Muscle of arm (tissue), 14 donors: ENCODE measurements at places on chromosomes 7 and 10. TPM values are rescaled to one million over a fixed set of nuclear protein-coding genes. Genes with fewer than 3 reads are reported as not detected.

GRCh38 chr7:117364339-117365080 is 41.7 kb upstream of the WNT2 start:
- DNase-seq, result no peak

- no peak for DNase-seq
These were observed 3.3 kb upstream of the MAT1A start for GRCh38 chr10:80292607-80293239.

DNA sequence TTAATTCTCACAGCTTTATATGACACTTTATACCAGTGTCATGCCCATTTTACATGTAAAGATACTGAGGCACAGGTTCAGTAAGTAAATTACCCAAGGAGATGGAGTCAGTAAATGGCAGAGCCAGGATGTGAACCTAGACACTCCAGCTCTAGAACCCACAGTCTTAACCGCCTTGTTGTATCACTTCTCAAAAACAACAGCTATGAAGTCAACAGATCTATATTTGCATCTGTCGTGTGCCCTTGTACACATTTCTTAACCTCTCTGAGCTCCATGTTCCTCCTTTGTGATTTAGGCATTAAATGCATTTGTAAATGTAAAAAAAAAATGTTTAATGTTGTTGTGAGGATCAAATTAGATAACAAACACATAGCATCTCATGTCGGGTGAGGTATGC is 716.2 kb downstream of the SUGCT start:
- no peak for DNase-seq

Gene PTF1A
- polyA plus RNA-seq, result not detected

DNA sequence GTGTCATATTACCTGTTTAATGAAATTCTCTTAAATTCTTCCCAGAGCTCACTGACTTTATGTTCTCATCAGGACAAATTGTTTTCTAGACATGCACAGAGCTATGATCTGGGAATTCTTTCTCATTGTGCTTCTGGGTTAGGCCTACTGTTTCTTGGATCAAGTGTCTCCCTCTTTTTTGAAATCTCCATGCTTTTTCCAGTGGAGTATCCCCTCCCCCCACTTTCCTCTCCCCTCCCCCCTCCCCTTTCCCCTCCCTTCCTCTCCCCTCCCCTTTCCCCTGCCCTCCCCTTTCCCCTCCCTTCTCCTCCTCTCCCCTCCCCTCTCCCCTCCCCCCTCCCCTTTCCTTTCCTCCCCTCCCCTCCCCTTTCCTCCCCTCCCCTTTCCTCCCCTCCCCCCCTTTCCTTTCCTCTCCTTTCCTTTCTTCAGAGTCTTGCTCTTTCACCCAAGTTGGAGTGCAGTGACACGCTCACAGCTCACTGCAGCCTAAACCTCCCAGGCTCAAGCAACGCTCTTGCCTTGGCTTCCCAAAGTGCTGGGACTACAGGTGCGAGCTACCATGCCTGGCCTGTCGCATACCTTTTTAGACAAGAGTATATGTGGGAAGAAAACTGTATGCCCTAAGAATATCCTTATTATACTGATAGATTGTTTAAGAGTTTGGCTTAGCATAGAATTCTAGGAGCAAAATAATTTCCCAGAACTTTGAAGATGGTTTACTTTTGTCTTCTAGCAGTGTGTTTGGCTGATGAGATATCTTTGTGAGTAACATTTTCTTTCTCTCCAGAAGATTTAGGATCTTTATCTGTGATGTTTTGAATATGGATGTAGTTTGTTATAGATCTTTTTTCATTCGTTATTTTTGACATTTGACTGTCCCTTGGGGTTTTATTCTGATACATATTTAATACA is 2.5 kb downstream of the DYNC2I1 start:
- DNase-seq, result no peak

DNA sequence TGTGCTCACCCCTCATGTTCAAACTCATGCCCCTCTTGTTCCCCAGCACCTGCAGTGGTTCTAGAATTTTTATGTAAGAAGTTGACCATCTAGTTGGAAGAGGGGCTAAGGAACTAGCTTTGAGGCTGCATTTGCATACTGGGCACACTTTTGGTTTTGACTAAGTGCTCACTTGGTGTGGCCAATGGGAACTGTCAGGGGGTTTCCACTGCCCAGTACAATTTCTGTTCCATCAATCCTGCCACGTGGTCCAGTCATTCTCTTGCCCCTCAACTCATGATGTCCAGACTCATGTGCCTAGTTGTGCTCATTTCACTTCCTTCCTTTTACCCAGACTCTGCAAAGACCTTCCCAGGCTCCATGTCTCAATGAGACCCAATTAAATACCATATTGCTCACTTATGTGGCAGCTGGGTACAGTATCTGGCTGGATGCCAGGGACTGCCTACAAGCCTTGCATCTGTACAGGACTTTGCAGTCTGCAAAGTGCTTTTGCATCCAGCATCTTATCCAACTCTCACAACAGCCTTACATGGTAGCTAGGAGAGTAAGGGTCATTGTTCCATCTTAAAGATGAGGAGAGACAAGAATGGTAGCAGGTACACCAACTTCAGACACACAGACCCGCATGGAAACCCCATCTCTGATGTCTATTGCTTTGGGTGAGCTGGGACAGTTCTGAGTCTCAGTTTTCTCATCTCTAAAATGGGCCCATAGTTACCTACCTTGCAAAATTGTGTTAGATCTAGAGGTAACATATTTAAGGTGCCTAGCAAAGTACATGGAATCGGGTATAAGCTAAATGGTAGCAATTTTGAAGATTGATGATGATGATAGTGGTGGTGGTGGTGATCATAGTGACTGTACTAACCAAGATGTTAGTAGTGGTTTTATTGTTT is 30.1 kb upstream of the KCNMA1 start:
- no peak for DNase-seq

DNA sequence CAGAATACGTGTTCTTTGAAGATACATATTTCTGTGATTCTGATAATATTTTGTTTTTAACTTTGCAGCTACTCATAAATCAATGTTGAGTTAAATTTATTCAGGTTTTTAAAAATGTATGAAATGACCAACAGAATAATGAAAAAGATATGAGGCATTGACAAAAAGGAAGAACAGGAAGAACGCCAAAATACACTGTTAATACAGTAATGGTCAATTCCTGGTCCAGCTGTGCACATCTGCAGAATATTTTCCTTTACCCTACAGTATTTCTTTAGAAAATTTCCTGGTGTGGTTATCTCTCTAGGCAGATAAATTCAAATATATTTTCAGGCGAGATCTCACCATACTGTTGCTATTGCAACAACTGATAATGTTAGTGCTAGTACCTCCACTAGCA is 203.2 kb upstream of the DGKB start:
- no peak for DNase-seq

- no peak for DNase-seq
These were observed 35.7 kb downstream of the LHPP start for GRCh38 chr10:124497196-124497881.

- DNase-seq, result peak; percentile 28
These were observed 120.1 kb upstream of the STK17A start for GRCh38 chr7:43462836-43463235.

DNA sequence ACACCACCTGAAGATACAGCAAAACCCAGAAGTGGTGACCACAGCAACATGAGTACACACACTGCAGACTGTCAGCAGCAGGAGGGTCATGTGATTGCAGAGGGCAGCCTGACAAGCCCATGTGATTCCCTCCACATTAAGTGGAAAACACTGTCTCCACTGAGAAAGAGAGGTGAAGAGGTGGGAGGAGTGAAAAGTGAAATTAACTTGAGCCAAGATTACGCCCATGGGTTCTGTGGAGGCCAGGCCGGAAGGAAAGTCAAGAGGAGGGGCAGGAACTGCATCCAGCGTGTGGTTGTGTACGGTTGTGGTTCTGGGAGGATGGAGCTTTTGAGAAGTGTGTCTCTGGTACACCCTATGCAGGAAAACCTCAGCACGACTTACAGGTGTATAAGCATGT is 138.5 kb downstream of the PLXNA4 start:
- no peak for DNase-seq

Gene BICC1
- 24.7 TPM for polyA plus RNA-seq

GRCh38 chr7:125927556-125927955 is 997.9 kb upstream of the POT1 start:
- DNase-seq, result no peak

DNA sequence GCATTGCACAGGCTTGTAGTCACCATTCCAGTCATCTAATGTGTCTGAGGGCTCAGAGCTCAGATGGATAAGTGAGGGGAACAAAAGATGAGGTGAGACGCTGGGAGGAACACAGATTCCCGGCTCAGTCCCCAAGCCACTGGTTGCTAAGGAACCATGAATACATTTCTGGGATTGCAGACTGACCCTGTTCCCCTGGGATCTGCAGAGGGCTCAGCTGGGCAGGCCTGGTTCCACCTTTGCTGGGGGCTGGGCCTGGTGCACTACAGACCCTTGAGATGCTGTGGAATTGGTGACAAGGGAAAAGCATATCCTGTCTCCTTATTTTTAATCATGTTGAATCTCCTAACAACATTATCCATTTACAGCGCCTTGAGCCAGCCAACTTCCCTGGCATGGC is 19.2 kb downstream of the ELFN1 start:
- no peak for DNase-seq

Gene RBP3
- not detected for polyA plus RNA-seq

Gene CCDC172
- polyA plus RNA-seq, result not detected

DNA sequence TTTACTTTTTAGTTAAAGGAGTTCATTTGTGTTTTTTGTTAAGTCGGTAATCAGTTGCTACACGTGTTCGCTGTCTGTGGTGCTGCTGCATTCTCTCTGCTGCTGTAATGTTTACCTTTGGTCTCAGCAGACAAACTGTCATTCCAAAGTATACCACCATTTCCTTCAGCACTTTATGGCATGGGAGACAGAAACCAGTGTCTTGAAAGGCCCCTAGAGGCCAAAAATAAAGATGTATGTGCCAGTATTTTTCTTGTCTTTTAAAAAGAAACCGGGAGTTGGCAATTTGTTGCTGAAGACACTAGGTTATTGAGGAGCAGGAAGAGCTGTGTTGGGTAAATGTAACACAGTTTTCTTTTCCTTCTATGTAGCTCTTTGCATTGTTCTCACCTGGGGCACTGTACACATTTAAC is 24.1 kb downstream of the ZNF92 start:
- no peak for DNase-seq

DNA sequence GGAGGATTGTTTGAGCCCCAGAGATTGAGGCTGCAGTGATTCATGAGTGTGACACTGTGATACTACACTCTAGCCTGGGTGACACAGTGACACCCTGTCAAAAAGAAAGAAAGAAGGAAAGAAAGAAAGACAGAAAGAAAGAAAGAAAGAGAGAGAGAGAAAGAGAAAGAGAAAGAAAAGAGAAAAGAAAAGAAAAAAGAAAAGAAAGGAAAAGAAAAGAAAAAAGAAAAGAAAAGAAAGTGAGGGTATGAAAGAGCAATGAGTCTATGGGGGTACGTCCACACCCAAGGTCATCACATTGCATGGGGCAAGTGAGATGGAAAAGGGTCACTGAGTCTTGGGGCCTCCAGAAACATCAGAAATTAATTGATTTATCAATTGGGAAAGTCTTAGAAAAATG is 135.2 kb upstream of the CSTF2T start:
- DNase-seq, result no peak

DNA sequence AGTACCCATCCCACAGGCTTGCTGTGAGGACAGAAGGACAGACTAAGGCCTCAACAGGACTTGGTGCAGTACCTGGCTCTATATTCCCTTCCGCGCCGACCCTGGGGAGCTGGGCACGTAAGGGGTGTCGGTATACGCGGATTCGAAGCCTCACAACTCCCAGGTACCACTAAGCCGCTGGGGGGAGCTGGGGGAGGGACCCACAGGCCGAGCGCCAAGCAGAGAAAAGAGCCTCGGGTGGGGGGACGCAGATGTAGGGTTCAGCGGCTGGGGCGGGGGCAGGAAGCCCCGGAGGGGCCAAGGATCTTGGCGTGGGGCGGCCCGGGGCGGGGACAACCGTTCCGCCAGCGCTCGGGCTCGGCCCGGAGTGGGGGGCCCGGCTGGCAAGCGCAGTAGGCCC is 126.4 kb upstream of the ZNF746 start:
- no peak for DNase-seq

- DNase-seq, result peak; percentile 74
These were observed 59.9 kb upstream of the AQP1 start for GRCh38 chr7:30851651-30852307.

Gene CUTC
- 21.8 TPM for polyA plus RNA-seq

Gene OR2A5
- not detected for polyA plus RNA-seq

GRCh38 chr10:67242528-67242927 is 316.7 kb downstream of the LRRTM3 start:
- DNase-seq, result no peak

GRCh38 chr7:13055732-13056368 is 368.4 kb downstream of the ARL4A start:
- no peak for DNase-seq

- no peak for DNase-seq
These were observed 274.0 kb downstream of the DGKB start for GRCh38 chr7:14628516-14628915.

Gene GJD4
- 3.0 TPM for polyA plus RNA-seq

DNA sequence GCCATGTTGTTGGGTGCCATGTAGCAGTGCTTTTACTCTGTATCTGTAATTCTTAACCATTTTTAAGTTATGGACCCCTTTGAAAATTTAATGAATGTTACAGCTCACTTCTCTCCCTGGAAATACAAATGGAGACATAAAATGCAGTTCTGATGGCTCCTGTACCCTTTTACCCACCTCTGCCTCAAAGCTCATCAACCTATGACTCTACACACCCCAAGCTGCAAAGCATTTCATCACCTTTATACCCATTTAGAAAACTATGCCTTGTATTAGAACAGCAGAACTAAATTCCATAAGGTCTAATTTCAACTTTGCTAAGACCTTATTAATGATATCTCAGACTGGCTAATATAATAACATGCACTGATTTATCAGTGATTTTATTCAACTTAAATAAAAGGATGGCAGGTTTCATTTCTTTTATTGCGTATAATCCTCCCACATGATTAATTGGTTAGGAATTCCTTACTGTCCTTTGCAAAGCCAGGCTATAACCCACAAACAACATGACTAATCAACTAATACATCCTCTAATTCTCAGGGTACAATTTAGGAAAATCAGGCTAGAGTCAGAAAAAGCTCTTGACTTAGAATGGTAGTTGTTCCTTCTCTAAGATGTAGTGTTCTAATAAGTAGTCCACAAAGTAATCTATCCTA is 68.1 kb downstream of the CPEB3 start:
- no peak for DNase-seq

DNA sequence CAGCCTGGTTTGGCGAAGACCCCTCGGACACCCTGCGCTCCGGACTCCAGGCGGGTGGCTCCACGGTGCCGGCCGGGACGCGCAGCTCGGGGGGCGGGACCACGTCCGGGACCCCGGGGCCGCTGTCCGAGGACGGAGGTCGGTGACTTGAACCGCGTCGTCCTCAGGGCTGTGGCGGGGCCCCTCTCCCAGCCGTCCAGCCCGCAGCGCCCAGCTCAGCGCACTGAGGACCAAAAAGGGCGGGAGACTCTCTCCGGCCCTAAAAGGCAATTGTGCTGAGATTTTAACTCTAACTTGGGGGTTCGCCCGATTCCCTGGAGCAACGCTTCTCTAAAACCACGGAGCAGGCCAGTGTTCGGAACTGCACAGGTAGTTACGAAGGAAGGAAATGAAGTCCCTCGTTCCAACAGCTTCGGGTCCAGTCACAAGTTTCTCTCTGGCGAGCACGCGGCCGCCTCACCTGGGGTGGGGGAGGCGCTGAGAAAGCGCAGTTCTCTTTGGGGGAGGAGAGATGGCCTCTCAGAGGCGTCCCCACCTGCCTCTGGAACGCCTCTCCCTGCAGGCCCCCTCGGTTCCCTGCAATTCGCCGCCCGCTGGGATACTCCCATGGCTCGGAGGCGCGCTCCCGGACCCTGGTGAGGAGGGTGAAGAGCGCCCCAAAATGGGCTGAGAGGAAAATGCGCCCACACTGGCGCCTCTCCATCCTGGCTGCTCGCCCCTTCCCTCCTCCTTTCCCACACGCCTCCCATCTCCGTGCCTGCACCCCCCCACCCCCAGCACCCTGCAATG is 352.7 kb downstream of the DNAJB6 start:
- no peak for DNase-seq
